ENCODE measurements at places on chromosomes 7 and 10.

DNA sequence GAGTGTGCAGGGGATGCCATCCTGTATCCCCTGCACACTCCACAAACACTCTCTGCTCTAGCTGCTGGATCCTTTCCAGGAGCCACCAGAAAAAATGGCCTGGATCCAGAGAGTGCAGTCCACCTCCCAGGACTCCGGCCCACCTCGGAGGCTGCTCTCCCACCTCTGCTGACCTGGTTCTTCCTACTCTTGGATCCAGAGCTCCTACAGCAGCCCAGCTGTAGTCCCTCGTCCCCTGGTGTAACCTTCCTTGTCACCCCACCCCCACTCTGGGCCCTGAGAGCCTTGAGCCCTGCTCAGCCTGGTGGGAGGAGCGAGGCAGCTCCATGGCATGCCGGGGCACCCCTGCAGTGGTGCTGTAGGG lies 54.4 kb downstream of the GOLGA7B start:
- no peak for DNase-seq

DNA sequence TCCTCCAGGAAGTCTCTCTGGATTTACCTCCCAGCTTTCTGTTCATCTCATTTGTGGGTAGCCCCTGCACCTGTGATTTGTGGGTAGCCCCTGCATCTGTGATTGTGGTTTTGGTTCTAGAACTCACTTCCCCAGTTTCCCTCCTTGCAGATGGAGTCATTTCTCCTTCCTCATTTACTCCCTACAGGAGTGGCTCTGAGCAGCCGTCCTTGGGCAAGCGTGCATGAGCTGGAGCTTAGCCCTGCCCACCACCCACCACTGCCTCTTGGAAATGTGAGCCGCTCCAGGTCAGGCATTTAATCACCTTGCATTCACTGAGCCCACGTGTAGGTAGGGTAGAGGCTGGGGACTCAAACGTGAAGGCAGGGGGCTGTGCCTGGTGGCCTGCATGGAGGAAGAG lies 8.2 kb downstream of the COL26A1 start:
- DNase-seq: no peak

- DNase-seq: no peak
Measured at GRCh38 chr10:18743926-18744325, 84.7 kb downstream of the ARL5B start.

- DNase-seq: no peak
Measured at GRCh38 chr10:47062441-47063200, 151.4 kb downstream of the PTPN20 start.

All from hypothalamus (tissue), 51 donors.